ENCODE measurements at places on chromosomes 13 and 19.

GRCh38 chr13:50419331-50419865 is 404.2 kb downstream of the KCNRG start:
- ATAC-seq = no peak

GRCh38 chr13:112172017-112172416 is 105.1 kb downstream of the SOX1 start:
- no peak for ATAC-seq

GRCh38 chr13:49651570-49652354 is 23.5 kb downstream of the ARL11 start:
- no peak for ATAC-seq

DNA sequence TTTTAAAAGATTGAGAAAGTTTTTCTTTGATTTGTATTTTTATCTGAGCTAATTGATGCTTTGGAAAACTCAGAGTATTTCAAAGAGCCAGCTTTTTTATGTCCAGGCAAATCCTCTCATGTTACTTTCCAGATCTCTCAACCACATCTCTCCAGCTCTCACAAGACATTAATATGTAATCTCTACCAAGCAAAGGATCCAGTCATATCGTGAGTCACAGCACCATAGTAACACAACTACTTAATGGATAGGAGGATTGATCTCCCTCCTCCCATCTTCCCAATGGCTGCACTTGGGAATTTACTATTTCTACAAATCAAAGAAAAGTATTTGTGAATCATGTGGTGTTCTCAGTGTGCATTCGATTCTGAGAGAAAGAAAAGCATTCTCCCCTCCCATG is 63.3 kb downstream of the POU4F1 start:
- no peak for ATAC-seq

DNA sequence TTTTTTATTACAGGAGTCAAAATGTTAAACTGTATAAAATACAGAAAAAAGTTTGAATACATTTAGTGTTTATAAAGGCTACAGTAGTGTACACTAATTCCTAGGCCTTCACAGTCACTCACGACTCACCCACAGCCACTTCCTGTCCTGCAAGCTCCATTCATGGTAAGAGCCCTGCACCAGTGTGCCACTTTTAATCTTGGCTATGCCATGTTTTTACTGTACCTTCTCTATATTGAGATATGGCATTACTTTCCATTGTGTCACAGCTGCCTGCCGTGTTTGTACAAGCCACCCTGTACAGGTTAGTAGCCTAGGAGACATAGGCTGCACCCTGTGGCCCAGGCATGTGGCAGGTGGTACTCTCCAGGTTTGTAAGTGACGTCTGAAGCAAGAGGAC is 32.1 kb downstream of the C1QTNF9 start:
- ATAC-seq = no peak

All from stimulated activated memory B cell treated with anti-CD40 and anti-IgM and Interleukin-4, amounts not matched to agents 10 μg/mL and 1 μg/mL and 100 μg/mL, for 72 hours (primary cell).